Activated CD4-positive, CD25-positive, alpha-beta regulatory T cell treated with anti-CD3 and anti-CD28 coated beads, Interleukin-2, amount 50 U/mL, for 24 hours (primary cell): ENCODE measurements at places on chromosomes 5 and 9.

GRCh38 chr5:65903581-65903980 is 22.8 kb upstream of the ERBIN start:
- ATAC-seq, result no peak

DNA sequence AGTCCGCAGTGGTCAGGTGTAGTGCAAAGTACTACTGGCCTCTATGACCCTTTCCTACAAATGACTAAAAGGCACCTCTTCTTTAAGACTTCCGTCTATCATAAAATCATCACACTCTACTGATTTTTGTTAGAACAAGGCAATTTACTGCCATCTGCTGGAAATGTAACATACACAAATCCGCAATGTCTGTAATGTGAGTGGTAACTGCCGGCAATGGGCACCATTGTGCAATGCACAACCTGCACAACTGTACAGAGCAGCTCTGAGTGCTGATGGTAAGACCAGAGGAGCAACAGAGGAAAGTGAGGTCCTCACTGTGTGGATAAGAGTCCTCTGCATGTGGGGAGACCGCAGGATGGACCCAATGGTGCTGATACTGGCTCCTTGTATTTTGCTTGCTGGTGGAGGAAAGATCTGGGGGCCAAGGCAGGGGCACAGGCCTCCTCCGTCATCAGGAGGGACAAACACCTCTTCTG is 103.7 kb downstream of the ATPSCKMT start:
- no peak for ATAC-seq

DNA sequence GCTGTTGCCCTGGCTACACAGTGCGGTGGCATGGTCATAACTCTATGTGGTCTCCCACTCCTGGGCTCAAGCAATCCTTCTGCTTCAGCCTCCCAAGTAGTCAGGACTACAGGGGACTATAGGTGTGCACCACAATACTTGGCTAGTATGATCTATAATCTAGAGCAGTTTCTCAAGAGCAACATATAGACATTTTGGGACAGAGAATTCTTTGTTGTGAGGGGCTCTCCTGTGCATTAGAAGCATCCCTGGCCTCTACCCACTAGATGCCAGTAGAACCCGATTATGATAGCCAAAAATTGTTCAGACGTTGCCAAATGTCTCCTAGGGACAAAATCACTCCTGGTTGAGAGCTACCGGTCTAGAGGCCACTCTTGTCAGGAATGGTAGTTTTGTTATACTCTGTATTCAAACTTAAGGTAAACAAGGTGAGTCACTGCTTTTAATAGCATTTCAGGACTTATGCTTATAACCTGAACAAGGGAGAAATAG is 7.2 kb downstream of the ANKHD1 start:
- no peak for ATAC-seq

DNA sequence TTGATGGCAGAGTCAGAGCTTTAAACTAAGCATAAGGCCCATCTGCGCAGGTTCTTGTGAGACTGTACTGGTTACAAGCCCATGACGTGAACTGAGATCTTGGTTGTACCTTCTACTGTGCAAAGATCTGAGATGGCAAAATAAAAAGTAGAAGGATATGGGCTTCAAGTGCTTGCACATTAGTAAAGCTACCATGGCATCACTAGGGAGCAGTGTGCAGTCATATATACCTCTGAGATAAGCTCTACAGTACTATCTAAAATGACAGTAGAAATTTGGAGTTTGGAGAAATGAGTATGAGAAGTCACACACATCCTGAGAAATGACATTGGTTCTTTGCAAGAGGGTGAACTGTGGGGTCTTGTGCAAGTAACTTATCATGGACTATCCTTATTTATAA is 408.2 kb upstream of the PRR16 start:
- no peak for ATAC-seq

DNA sequence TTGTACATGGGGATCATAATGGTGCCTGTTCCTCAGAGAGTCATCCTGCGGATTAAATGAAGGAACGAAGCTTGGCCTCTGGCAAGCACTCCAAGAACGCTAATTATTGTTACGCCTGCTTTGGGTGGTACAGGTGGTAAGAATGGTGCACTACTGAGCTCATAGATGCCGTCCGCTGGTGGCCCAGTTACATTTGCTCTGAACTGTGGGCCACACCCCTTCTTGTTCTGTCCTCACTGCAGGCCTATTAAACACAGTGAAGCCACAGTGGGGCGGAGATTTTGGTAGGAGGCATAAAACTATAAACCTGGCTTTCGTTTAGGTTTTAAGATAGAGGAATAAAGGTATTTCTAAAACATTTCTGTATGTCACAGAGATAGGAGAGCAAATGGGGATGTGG is 40.6 kb upstream of the FER start:
- no peak for ATAC-seq

DNA sequence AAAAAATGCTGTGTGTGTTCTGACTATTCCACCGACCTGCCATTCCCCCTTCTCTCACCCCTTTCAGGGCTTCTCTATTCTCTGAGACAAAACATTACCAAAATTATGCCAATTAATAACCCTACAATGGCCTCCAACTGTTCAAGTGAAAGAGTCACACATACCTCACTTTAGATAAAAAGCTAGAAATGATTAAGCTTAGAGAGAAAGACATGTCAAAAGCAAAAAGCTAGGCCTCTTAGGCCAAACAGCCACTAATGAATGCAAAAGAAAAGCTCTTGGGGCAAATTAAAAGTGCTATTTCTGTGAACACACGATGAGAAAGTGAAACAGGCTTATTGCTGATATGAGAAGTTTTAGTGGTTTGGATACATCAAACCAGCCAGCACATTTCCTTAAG is 279.6 kb upstream of the GRAMD2B start:
- ATAC-seq, result no peak

DNA sequence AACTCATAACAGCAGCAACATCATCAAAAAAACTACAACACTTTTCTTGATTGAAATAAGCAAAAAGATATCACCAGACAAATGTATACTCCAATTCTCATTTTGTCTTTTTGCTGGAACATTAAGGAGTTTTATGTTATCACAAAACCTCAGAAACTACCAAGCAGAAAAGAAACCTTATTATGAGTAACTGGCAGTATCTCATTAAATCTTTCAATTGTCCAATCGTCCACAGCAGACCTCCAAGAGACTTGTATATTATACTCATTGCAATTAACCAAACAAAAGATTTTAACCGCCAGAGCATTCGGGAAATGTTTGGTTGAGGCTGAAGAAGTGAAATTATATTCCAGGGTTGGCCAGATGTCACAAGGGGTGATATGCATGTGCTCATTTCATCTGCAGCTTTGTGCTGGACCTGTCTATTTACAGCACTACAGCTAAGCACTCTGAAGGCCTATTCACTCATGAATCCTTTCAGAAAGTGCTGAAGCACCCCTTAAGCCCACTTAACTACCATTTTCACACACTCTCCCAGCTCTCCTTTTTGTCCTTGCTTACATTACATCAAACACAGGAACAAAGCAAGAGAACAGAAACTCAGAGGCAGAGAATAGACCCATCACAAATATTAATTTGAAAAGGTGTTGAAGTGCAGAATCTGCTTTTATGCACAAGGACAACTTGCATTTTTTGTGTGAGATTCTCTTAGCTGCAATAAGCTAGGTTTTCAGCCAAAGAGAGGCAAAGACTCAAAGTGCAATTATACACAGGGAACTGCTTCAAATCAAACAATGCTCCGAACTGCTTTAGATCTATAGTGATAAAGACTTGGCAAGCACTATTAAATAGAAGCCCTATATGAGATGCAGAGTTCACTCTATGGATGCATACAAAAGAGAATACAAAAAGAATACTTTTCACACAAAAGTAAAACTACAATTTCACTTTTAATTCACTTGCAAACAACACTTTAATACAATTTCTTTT is 150.4 kb upstream of the POU5F2 start:
- no peak for ATAC-seq

GRCh38 chr9:38347946-38348345 is 44.6 kb upstream of the ALDH1B1 start:
- no peak for ATAC-seq

DNA sequence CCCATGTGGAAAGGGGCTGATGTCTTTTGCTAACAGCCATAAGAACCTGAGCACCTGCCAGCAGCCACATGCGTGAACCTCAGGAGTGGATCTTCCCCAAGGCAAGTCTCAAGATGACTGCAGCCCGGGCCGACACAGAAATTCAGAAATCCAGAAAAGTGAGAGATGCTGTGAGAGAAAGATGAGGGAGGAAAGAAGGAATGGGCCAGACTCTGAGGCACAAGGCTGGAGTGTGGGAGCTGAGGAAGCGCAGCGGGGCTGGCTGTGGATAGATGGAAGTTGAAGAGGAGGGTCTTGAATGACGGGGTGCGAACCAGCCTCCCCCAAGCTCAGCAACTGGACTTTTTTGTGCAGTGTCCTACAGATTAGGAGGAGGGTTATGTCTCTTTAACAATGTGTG is 337.8 kb downstream of the GADD45G start:
- ATAC-seq, result no peak

DNA sequence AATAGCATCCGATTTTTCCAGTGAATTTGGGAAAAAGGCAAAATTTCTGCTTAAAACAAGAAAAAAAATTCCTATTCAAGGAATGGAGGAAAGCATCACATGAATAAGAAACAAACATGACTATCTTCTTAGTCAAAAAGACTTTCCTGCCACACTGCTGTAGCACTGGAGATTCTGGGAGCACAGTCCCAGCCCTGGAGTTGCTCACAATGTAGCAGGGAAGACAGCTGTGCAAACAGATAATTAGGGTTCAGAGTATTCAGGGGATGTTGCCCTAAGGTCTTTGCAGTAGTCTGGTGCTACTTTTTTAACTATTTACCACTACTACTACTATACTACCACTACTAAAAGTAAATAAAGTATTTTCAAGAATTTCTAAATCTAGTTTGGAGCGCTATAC is 86.5 kb downstream of the BNC2 start:
- ATAC-seq, result no peak

DNA sequence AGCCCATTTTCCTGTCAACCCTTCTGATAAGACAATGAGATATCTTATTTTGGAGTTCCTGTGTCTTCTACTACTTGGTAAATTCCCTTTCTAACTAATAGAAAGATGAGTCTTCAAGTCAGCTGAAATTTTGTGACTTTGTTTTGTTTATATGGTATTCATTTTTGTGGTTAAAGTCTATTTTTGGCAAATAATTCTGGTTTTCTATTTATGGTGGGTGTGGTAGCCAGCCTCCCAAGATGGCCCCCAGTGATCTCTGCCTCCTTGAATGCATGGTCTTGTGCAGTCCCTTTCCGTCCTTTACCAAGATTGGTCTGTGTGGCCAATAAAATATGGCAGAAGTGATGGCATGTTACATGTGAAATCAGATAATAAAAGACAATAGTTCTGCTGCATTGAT is 91.5 kb downstream of the NR3C1 start:
- no peak for ATAC-seq

DNA sequence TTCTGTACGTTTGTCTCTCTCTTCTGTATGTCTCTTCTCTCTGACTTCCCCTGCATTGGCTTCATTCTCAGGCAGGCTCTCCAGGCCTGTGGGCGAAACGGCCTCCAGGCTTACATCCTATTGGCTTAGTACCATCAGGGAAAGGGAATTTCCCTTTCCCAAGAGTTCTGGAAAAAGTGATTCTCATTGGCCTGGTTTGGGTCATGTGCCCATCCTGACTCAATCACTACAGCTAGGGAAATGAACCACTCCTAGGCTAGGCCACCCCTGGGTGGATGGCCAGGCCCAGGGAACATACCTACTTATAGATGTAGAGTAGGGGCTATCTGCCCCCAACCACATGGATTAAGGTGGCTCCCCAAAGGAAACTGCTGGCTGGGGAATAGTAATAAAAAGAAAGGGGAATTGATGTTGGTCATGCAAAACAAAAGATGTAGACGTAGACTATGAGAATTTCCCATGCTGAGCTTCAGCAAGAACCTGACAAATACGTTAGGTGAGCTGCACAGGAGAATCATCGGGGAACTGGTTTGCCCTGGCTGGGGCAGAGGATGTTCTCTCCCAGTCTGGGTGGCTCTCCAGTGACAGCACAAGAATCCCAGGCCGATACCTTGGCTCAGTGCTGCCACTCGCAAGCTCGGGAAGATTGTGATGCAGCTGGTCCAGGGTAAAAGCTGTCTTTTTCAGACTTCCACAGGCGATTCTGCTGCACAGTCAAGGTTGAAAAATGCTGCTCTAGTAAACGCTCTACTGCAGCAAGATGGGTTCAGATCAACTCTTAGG is 3.7 kb upstream of the EGR1 start:
- no peak for ATAC-seq

- ATAC-seq, result no peak
These were observed 65.6 kb downstream of the CDK5RAP2 start for GRCh38 chr9:120514405-120514804.

DNA sequence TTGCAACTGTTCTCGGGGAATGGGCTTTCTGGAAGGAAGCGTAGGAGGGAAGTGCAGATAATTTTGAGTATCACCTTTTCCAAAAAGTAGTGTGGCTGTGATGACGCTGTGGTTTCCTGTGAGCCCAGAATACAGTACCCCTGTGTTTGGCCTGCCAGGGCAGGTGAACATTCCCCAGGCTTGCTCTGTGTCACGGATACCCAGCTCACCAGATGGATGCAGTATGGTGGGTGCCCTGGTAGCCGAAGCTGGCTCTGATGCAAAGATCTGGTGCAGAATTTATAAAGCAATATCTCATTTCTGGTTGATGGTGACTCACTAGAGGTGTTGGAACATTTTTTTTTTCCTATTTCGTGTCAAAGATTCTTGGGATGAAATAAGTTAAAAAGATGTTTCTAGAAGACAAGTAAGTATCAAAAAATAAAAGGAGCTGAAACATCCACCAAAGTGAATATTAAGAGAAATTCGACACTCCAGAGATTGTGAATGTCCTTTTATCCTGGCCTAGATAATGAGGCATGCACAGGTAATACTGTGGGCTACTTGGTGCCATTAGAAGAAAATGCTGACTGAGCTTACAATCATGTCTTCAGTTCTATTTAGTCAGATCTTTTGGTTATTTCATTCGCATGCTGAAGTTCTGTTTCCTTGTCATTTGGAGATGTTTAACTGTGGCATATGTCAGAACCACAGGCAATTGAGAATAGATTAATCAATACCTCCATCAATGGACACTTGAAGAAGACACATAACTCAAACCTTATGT is 200.1 kb downstream of the GADD45G start:
- no peak for ATAC-seq

DNA sequence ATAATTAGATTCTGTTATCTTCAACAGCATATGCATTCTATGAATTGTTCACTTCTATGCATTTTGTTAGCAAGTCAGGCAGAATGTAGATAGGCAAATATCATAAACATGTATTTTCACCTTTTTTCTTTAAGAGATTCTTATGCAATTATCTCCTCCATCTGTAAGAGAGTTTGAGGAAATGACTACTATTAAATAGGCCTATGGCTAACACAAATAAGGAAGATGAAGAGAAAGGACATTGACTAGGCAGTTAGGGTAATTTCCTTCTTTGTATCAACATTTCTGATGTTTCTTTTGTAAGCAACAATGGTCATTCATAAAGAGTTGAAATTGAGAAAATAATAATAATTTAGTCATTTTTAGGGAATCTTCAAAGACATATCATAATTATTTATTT is 145.2 kb upstream of the CDH12 start:
- no peak for ATAC-seq

- no peak for ATAC-seq
These were observed 120.8 kb upstream of the ZNF608 start for GRCh38 chr5:124867137-124867704.
